ENCODE measurements at places on chromosomes 12 and 14. TPM values are rescaled to one million over a fixed set of nuclear protein-coding genes. Genes with fewer than 3 reads are reported as not detected.
A peak's percentile ranks its signal among the peaks of the same experiment; 100 is the strongest.

DNA sequence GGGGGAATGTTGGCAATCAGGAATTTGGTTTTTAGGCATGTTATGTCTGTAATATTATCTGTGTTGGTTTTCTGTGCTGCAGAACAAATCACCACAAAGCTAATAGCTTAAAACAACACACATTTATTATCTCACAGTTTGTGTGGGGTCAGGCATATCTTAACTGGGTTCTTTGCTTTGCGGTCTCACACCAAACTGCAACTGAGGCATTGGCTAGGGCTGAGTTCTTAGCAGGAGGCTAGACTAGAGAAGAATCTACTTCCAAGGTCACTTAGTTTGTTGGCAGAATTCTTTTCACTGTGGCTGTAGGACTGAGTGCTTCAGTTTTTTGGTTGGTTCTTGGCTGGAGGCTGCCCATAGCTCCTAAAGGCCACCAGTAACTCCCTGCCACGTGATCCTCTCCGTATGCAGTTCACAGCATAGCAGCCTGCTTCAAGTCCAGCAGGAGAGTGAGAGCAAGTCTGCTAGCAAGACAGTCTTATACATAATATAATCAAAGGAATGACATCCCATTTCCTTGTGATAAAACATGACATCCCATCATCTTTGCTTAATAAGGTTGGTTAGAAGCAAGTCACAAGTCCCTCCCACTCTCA lies 21.6 kb downstream of the ATF1 start:
- no peak for DNase-seq

DNA sequence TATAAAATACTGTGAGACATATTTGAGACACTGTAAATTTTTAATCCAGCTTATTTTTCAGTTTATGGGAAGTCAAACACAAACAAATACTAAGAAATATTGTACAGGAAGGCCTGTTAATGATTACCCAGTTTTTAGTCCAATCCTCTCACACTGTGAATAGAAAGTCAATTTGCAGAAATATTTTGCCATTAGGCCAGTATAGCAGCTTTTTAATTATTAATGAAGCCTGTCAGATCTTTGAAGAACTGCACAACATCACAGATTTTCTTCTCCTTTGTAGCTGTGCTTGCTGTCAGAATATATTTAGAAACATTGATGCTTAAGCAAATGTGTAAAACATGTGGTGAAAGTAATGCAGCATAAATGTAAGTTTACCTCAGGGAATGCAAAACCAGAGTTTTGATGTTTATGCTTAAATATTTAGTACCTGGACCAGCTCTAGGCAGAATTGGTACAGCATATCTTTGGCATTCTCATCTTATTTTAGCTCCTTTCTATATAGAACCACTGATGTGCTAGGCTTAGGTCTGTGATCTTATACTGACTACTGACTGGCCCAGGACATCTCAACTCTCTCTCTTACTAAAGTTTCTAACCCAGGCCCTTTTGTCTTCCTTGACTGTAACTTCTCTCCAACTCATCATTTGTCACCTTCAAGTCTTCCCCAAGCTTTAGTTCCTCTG lies 230.8 kb upstream of the NAV3 start:
- no peak for DNase-seq

- peak; percentile 75 for DNase-seq
Observed at GRCh38 chr12:93127582-93128331, 198.7 kb upstream of the EEA1 start.

NCAPD2 gene
- polyA plus RNA-seq, result 61.7 TPM

DNA sequence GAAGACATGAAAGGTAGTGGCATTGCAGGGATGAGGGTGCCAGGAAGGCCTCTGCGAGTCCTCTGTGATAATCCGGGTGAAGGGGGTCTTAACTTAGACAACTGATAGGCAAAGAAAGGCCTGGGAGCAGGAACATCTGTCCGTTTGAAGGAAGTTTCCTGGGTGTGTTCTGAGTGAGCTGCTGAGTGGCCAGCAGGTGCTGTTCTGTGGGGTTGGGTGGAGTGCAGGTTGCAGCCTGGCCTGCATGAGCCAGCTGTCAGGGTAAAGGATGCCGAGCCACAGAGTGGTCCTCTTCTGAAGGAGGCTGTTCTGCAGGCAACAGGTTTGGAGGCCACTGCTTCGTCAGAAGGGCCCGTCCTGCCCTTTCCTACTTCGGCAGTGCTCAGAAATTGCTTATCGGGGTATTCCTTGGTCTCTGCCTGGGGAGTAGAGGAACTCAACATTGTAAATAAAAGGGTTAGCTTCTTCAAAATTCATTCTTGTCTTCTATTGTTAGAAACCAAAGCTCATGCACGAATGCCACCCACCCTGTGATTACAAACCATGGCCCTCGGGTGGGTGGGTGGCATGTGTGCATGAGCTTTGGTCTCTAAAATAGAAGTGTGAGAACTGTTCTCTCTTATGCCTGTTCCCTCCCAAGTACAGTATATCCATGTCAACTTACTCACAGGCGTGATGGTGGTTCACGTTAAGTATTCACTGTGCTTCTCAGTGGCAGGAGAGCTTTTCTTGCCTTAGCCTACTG lies 118.9 kb downstream of the CHST11 start:
- DNase-seq, result no peak

EID3 gene
- polyA plus RNA-seq, result 6.2 TPM

DNA sequence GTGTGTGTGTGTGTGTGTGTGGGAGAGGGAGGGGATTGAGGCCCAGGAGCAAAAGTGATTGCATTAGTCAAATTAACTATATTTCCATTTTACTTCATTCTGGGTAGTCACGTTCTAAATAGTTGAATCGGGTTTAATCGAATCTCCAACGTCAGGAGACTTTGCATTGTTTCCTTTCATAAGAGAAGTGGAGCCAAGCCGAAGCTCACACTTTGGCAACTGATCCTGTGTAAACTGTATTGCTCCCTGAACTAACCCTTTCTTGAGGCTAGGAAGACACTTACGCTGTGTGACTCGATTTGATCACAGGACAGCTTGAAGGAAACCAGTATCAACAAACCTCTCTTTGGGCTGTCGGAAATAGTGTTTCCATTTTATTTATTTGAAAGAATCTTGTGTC lies 363.4 kb upstream of the ATP2B1 start:
- DNase-seq, result peak; percentile 15

- no peak for DNase-seq
Observed at GRCh38 chr14:76376878-76377734, 1.2 kb downstream of the ESRRB start.

Measured in right lung (tissue), 10 donors.